ENCODE measurements at places on chromosomes 3 and 15.

GRCh38 chr15:70114221-70114620, 16.5 kb upstream of the TLE3 start:
- DNase-seq, result no peak

DNA sequence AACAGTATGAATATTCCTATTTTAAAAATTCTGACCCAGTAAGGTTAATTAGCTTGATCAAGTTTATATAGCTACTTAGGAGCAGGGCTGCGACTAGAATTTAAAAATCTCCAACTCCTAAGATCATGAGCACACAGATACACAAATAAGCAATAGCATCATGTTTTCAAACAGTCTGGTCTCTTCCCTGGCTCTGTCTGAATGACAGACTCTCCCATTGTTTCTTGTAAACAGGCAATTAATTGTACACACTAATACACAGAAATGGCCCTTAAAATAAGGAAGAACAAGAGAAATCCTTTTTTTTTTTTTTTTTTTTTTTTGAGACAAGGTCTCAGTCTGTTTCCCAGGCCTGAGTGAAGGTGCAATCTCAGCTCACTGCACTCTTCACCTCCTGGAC, 1064.4 kb upstream of the CFAP20DC start:
- no peak for DNase-seq

DNA sequence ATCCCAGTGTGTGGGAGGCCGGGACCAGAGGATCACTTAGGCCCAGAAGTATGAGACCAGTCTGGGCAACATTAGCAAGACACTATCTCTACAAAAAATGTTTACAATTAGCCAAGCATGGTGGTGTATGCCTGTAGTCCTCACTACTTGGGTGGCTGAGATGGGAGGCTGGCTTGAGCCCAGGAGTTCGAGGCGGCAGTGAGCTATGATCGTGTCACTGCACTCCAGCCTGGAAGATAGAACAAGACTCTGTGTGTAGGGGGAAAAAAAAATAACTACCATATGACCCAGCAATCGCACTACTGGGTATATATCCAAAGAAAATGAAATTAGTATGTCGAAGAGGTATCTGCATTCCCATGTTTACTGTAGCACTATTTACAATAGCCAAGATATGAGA, 22.6 kb downstream of the RYK start:
- no peak for DNase-seq

DNA sequence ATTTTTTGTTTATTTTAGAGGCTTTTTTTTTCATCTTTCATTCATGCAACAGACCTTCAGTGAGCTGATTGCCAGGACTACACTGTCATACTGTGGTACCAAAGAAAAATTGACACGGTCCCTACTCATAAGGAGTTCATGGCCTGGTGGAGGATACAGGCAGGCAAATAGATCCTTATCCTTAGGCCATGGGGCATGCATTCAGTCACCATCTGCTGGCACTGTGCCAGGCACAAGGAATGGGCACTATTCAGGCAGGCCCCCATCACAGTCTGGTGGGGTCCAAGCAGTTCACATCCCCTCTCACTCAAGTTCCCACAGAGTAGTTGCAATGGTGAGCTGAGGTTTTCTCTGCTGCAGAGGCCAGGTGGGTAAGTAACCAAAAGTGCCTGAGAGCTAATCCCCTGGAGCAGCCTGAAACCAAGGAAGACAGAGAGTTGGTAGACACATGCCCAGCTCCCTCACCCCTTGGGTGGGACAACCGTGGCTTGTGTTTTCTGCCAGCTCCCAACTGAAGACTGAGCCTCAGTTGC, 17.3 kb downstream of the CISH start:
- no peak for DNase-seq

DNA sequence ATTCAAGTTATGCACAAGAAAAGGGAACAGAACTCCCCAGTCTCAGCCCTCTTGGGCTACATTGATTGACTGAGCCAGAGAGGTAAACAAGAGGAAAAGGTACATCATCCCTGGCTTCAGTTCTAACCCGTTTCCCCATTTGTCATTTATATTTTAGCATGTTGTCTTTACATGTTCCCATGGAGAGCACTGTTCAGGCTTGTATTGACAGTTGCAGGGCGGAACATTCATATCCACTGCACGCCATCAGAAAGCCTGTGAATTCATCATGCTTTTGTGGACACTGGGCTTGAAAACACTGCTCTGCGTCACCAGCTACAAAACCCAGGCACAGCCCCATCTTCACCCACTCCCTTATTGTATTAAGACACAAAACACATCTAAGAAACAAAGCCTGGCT, 240.9 kb upstream of the EIF1B start:
- DNase-seq, result no peak

DNA sequence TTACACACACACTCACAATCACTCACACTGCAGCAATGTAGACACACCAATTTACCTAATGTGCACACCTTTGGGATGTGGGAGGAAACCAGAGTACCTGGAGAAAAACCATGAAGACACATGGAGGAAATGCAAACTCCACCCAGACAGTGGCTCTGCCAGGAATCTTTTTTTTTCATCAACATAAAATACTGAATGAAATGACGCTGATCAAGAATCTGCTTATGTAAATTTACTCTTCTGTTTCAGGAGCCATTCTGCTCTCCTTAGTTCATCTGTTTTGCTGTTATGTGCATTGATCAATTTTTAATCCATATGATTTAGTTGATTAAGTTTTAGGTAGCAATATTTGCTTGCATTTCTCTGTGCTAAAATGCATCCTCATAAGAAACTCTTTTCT, 414.2 kb upstream of the CCDC54 start:
- DNase-seq, result no peak

DNA sequence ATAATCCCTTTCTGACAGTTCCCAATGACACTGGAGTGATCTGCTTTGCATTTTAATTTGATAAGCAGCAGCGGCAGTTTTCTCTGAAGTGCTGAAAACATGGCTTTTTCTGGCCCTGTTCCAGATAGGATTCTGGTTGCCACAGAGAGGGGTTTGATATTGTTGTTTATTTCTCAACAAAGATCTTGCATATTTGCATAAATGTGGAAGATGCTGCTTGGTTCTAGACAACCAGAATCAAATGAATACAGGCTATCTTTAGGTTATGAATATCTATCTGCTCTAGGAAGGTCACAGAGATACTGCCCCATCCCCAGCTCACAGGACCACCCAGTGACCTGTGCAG, 137.1 kb downstream of the ZNF609 start:
- no peak for DNase-seq

DNA sequence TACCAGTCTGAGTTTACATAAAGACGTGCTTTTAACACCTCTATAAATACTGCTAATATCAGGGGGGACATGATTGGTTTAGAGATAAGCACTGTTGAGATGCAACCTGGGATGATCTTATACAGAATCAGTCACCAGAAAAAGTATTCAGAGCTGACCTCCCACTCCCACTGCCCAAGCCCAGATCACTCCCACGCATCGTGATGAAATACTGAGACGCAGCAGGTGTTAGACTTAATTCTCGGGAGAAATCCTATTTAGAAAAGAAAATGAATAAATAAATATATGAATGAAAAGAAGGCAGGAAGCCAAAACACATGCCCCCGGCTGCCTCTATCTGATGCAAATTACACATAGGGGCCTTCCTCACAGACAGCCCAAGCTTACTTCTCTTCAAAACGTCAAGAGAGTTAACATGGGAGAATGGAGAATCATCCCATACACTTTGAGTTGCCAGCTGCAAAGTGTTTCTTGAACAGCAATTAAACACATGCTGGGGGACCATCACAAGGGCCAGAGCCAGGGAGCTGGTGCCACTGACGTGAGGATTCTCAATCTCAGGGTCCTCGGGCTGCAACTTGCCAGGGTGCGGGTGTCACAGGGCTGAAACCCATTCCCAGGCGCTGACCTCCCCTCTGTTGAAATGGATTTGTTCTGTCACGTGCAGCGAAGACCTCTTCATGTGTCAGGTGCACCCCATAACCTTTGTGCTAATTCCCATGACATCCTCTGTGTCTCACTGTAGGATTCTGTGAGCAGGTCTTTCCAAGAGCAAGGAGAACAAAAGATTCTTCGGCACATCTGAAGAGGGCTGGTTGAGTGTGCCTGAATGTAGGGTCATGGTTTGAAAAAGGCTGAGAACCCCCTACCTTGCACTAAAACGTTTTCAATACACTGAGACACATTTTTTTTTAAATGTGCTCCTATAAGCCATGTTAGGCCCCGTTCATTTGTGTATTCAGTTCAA, 764.2 kb upstream of the ARRDC4 start:
- DNase-seq, result no peak
